ENCODE measurements at places on chromosomes 2 and 18. TPM values are rescaled to one million over a fixed set of nuclear protein-coding genes. Genes with fewer than 3 reads are reported as not detected.

Gene LYPD1
- total RNA-seq: not detected

Gene KIF1A
- 0.60 TPM for total RNA-seq

Gene MROH2A
- not detected for total RNA-seq

Gene PROKR1
- 0.46 TPM for total RNA-seq

Gene KCNS3
- total RNA-seq: 4.8 TPM

Gene VRK2
- total RNA-seq: 17.3 TPM

Gene VAMP8
- 48.6 TPM for total RNA-seq

Gene LAMA1
- 11.3 TPM for total RNA-seq

Gene SPATA3
- not detected for total RNA-seq

Gene GNAL
- total RNA-seq: 1.9 TPM

DNA sequence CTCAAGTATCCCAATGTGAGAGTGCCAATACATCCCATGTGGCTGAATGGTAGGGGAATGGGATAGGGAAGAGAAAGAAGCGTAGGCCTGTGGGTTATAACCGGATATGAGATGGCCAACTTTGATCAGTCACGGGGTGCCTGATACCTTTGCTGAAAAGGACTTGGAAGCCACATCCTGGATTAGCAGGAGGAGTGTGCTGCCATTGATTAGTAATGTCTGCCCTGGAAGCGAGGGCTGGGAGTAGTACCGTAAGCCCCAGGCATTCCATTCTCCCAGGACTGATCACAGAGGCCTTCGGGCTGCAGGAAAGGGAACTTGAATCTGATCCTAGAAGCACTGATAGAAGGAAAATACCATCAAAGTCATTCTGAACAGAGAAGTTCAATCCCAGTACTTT is 218.5 kb downstream of the TFCP2L1 start:
- no peak for DNase-seq

GRCh38 chr2:205438241-205438640 is 244.1 kb upstream of the NRP2 start:
- DNase-seq: no peak

DNA sequence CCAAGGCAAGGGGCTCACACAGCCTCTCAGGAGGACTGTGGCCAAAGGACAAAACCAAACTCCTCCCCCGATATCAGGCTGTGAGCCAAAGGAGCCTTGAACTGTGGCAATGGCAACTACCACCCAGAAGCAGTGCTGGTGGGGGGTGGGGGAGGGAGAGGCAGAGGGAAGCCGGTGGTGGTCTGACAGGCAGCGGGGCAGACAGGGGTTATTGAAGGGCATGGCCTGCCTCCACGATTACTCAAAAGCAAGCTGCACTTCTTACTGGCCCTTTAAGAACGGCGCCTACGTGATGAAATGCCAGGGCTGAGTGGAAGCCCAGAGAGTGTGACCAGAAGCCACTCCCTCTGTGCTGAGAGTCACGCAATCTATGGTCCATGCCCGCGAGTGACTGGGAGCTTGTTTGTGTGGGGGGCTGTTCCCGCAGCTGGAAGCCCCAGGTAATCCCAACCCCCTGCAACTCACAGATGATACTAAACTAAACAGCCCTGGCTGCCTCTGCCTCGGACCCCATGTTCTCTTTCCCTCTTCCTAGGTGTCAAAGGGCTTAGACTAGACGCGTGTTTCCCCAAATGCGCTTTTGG is 128.2 kb upstream of the CXCR4 start:
- no peak for DNase-seq

GRCh38 chr2:32009516-32010256 is 1.1 kb downstream of the MEMO1 start:
- DNase-seq: no peak

DNA sequence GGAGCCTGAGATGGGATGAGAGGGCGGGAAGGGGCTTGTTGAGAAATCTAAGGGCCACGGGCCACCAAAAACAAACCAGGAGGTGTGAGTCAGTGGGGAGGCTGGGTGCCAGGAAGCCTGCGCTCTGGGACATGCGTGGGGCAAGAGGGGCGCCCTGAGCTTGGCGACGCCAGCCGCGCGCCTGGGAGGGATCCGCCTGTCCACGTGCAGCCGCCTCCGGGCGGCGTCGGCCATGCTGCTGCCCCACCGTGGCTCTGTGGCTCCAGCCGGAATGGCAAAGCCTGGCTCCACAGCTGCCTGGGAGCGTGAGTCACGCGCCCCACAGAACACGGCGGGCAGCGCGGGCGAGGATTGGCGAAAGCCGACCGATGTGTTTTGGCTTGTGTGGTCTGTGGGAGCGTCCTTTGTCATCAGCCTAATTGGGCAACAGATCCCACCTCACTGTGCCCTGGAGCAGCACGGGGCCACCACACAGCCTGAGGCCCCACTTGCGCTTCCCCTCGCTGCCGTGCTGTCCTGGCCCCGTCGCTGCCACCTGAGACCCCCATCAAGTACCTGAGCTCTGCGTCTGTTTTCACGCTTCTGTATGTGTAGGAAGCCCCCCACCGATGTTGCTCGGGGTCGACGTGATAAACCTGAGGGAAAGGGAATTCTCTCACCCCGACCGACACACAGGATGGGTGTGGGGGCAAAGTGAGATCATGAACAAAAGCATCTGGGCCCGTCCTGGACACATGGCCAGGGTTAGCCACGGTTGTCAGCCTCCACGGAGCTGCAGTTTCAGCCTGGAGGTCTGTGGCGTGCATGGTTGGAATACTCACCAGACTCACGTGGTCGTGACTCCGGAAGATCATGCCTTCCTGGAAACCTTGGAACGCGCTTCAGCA is 80.5 kb downstream of the NFATC1 start:
- no peak for DNase-seq

DNA sequence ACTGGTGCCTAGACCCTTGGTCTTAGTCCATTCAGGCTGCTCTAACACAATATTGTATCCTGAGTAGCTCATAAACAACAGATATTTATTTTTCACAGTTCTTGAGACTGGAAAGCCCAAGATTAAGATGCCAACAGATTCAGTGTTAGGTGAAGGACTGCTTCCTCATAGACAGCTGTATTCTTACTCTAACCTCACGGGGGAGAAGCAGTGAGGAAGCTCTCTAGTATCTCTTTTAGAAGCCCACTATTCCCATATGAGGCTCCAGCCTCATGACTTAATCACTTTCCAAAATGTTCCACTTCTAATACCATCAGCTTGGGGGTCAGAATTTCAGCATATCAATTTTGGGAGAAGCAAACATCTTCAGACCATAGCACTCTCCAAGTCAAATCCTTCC is 833.4 kb downstream of the LRRTM4 start:
- no peak for DNase-seq

DNA sequence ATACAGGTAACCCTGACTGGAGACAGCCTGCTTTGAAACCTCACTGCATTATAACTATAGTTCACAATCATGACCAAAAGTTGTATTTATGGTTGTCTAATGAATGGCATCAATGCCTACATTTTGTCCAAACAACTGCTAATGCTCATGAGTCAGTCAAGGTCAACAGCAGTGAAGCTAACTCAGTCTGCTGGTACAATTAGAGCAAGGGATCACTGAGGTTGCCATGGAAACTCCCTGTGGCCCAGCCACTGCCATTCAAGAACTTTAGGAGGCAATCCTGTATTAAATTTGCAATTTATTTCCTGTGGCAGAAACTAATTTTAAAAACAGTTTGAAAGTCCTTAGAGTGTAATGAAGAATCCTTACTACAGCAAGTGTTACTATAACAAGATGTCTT is 185.1 kb upstream of the SMAD7 start:
- no peak for DNase-seq

GRCh38 chr2:43405829-43406228 is 179.4 kb upstream of the ZFP36L2 start:
- no peak for DNase-seq

DNA sequence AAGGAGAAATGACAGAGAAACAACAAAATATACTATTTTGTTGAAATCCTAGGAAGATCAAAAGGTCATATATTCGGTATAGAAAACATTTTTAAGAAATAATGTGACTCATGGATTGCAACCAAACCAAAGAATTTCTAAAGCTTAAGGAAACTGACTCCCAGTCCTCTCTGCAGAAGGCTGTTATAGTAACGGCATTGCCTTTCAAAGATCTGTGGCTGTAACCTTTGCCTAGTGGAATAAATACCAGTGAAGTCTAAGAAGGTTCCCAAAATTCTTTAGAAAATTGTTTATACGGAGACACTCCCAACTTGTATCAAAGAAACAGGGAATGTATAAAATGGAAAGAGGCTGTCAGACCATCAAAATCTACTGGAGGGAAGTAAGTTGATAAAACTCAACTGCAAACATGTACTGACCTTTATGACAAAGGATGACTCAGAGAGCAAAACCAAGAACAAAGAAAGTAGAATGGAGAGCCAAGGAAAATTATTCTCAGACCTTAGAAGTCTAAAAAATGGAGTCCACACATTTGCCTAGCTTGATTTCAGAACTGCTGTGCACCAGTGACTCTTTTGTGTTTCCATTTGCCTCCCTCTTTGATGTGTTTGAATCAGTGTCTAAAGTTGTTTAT is 48.6 kb upstream of the FSIP2 start:
- no peak for DNase-seq

- DNase-seq: no peak
Measured at GRCh38 chr2:127632592-127633489, 13.1 kb upstream of the GPR17 start.

DNA sequence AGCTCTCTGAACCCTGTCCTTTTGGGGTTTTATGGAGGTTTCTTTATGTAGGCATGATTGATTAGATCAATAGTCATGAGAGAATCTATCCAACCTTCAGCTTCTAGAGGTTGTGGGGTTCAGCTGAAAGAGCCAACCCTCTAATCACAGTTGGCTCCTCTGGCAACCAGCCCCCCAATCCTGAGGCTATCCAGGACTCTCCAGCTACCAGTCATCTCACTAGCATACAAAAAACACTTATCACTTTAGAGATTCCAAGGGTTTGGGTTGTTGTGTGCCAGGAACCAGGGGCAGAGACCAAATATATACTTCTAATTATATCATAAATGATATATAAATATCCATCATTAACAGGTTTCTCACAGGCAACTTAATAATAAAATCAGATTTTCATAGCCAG is 11.7 kb downstream of the WDPCP start:
- no peak for DNase-seq

DNA sequence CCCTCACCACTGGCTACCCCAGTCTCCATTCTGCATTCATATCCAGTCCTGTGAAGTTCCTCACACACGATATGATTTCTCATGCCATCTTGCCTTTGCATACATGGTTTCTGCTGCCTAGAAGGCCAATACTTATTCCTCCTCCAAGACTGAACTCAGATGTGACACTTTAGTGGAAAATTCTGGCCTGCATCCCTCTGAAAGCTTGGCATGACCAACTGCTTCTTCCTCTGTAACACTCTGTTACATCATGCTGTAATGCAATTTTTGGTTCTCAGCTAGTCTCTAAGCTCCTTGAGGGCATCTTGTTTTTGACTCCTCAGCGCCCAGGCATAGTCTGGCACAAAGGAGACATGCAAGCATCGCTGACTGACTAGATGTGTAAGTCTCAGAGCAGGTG is 12.6 kb downstream of the FAM161A start:
- DNase-seq: no peak

Measured in omental fat pad (tissue), 4 donors.